ENCODE measurements at places on chromosomes 3 and 15.
A peak's percentile ranks its signal among the peaks of the same experiment; 100 is the strongest.

- ATAC-seq: no peak
Measured at GRCh38 chr15:79308874-79309273, 2.0 kb upstream of the TMED3 start.

GRCh38 chr15:71303977-71304376, 188.7 kb downstream of the THSD4 start:
- ATAC-seq: no peak

GRCh38 chr3:59654480-59655417, 604.9 kb upstream of the CFAP20DC start:
- no peak for ATAC-seq

GRCh38 chr3:31957106-31957505, 24.0 kb downstream of the OSBPL10 start:
- ATAC-seq: no peak

GRCh38 chr15:61459785-61460707, 230.9 kb upstream of the RORA start:
- no peak for ATAC-seq

- ATAC-seq: no peak
Measured at GRCh38 chr3:18282507-18282906, 142.6 kb downstream of the SATB1 start.

DNA sequence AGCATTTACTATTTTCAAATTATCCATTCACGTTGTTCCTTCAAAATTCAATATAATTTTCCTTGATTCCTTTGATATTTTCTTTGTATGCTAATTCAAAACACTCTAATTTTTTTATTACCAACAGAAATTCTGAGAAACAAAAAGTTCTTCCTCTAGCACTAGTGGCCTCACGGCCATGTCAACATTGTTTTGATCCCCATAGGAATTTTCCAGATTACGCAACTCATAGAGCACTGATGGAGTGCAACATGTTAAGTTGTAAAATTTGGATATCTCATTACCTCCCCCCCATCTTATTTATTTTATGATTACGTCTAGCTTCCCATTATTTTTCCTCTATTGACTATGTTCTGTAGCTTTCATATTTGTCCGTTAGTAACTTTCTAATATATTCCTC, 745.3 kb downstream of the TUSC7 start:
- no peak for ATAC-seq

DNA sequence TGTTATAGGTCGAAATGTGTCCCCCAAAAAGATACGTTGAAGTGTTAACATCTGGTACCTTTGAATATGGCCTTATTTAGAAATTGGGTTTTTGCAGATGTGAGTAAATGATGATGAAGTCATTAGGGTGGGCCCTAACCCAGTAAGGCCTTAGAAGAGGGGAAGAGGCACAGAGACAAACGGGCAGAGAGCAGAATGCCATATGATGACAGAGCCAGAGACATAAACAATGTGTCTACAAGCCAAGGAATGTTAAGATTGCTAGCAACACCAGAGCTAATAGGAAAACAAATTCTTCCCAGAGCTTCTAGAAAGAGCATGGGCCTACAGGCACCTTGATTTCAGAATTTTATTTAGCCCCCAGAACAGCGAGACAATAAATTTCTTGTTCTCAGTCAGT, 693.1 kb upstream of the NECTIN3 start:
- ATAC-seq: no peak

- no peak for ATAC-seq
Measured at GRCh38 chr15:70799667-70800450, 36.5 kb upstream of the UACA start.

DNA sequence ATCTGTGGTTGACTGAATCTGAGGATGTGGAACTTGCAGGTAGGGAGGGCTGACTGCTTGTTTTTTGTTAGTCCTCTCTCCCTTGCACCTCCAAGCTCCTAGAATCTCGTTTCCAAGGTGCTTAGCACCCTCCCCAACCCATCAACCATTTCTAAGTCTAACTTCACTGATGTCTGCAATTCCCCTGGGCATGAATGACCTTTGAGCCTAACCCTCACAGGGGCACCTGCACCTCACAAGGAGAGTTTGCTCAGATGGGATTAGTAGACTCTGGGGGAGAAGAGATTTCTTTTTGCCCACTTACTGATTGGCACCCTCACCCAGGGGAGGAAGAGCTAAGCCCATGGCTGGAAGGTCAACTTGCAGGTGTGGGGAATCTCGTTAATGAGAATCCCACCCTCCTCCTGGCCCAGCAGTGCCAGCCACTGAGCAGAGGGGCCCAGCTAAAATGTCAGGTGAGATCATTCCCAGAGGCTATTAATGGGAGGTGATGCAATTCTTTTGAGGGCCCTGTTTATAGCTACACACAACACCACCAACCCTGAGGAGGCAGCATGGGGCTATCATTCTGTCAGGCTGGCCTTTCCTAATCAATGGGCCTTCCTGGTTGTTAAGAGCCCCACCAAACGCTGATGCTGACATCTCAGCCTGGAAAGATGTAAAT, 81.6 kb upstream of the HERC1 start:
- no peak for ATAC-seq

- no peak for ATAC-seq
Measured at GRCh38 chr15:57224664-57225063, 151.6 kb upstream of the CGNL1 start.

- no peak for ATAC-seq
Measured at GRCh38 chr3:48410205-48411040, 19.5 kb downstream of the PLXNB1 start.

- no peak for ATAC-seq
Measured at GRCh38 chr3:39404943-39405686, 1.4 kb upstream of the RPSA start.

- no peak for ATAC-seq
Measured at GRCh38 chr3:127089486-127090145, 103.3 kb upstream of the PRR23E start.

GRCh38 chr15:31089368-31090047, 12.0 kb downstream of the TRPM1 start:
- no peak for ATAC-seq

DNA sequence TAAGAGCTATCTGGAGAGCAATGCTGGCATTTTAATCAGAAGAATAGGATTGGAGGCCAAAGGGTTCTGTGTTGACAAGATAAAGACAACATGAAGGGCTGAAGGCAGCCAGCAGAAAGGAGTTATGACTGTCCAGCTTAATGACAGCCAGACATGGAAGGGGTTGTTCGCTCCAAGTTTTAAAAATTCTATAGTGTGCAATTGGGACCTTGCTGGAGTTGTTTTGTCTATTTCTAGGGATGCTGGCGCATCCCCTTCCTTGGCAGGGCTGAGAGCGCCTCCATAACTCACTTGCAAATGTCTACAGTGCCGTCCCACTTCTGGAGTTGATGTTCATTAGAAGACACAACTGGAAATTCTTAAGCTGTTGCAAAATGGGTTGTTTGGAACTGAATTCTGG, 200.7 kb downstream of the TLE3 start:
- ATAC-seq: no peak

DNA sequence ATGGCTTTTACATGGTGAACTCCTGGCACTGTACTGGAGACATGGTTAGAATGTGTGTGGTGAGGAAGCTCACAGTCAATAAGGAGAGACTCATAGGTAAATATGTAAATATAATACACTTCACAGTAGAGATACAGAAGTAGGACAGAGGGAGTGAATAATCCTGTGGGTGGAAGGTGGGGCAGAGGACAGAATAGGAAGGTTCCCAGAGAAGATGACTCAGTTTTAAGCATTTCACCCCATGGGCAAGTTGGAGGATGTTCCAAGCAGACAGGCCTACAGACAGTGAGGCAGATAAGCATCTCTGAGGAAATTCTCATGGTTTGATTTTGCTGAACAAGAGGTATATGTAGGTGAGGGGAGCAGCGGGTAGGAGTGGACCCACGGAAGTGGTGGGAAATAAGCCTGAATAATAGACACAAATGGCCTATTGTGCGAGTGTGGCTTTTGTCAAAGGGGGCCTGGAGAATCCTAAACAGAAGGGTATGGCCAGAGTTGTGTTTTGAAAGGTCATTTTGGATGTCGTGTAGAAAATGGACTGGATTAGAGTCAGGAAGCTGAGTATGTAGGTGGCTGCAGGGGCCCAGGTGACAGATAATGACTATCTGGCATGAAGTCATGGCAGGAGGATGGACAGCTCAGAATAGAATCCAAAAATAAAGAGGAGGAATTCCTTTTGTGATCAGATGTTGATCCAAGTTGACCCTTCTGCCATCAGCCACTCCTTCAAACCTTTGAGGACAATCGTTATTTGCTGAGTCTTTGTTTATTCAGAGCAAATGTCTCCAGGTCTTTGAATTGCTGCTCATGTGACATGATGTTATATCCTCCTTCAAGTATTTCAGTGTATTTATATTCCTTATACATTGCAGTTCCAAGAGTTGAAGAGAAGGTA, 97.3 kb upstream of the THRB start:
- no peak for ATAC-seq

DNA sequence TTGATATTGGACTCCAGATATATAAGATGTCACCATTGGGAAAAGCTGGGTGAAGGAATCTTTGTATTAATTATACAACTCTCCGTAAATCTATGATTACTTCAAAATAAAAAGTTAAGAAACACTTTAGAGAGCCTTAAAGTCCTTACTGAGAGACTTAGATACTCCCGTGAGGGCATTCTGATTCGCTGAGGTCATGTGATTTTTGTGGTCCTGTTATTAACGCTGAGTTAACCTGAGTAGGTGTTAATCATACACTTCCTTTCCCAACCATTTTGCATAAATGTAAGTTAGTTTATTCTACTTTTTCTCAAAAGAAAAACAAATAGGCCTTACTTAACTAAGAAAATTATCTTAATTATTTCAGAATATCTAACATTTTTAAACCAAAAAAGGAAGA, 67.1 kb upstream of the LMOD3 start:
- ATAC-seq: peak; percentile 92

DNA sequence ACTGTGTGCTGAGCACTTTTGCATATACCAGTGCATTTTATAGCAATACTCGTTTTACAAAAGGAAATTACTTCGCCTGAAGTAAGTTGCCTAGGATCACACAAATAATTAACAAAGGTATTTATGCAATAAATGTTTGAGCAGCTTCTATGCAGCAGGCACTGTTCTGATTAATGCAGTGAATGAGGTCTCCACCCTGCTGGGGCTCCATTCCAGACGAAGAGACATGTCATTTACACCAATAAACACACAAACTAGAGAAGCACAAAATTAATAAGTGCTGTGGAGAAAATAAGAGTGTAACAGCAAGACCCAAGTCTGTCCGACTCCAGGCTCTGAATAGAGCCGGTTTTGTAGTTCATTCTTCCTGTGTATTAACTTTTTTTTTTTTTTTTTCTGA, 17.5 kb downstream of the NOX5 start:
- ATAC-seq: no peak

All from activated CD4-positive, CD25-positive, alpha-beta regulatory T cell treated with anti-CD3 and anti-CD28 coated beads, Interleukin-2, amount 50 U/mL, for 24 hours (primary cell).